ENCODE measurements at places on chromosomes 2 and 18. TPM values are rescaled to one million over a fixed set of nuclear protein-coding genes. Genes with fewer than 3 reads are reported as not detected.
A peak's percentile ranks its signal among the peaks of the same experiment; 100 is the strongest.

- peak; percentile 38 for DNase-seq
These were observed 76.4 kb upstream of the ZEB2 start for GRCh38 chr2:144596073-144596871.

- DNase-seq, result peak; percentile 29
These were observed 29.0 kb downstream of the HDLBP start for GRCh38 chr2:241286348-241287090.

DNA sequence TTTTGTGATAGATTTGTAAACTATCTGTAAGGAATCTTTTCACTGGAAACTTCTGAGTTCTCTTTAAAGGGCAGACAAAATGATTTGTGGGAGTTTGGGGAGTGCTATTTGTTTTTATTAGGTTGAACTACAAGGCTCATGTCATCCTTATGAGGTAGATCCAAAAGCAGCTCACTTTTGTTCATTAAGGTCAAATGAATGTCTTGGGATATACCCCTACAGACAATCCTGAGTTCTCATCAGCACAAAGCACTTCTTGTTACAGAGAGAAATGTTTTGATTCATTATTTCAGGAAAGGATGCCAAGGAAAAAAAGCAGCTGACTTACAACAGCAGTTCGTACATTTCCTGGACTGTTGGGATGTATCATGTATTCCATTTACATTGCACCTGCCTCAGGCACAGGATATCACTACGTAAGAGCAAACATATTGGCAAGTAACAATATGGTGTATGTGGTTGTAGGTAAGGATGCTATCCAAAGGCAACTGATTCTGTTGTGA, 68.9 kb downstream of the DCC start:
- DNase-seq, result no peak

GRCh38 chr2:219056896-219057708, 3.6 kb downstream of the IHH start:
- DNase-seq, result no peak

DNA sequence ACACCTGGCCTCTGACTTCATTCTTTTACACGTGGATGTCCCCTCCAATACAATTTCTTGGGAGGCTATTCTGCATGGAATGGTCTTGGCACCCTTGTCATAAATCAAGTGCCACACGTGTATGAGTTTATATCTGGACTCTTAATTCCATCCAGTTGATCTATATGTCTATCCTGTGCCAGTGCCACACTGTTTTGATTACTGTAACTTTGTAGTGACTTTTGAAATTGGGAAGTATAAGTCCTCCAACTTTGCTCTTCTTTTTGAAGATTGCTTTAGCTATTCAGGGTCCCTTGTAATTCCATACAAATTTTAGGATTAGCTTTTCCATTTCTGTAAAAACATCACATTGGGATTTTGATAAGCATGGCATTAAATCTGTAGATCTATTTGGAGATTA, 43.5 kb downstream of the HS1BP3 start:
- DNase-seq, result no peak

- DNase-seq, result peak; percentile 33
These were observed 68.8 kb downstream of the HNRNPLL start for GRCh38 chr2:38533757-38534545.

GRCh38 chr2:239691720-239692119, 290.9 kb upstream of the HDAC4 start:
- no peak for DNase-seq

- no peak for DNase-seq
These were observed 290.5 kb upstream of the REV1 start for GRCh38 chr2:99780276-99780675.

- DNase-seq, result no peak
These were observed 72.7 kb downstream of the ACVR1 start for GRCh38 chr2:157803476-157803875.

GRCh38 chr2:130756053-130756873, 923 bp downstream of the AMER3 start:
- peak; percentile 50 for DNase-seq

DNA sequence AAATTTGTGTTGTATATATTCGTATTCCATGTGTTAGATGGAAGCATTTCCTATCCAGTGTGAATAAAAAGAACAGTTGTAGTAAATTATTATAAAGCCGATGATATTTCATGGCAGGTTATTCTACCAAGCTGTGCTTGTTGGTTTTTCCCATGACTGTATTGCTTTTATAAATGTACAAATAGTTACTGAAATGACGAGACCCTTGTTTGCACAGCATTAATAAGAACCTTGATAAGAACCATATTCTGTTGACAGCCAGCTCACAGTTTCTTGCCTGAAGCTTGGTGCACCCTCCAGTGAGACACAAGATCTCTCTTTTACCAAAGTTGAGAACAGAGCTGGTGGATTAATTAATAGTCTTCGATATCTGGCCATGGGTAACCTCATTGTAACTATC, 138.8 kb downstream of the GFPT1 start:
- DNase-seq, result no peak

GRCh38 chr18:24126155-24126961, 12.5 kb upstream of the CABYR start:
- DNase-seq, result no peak

- DNase-seq, result no peak
These were observed 42.1 kb downstream of the SRBD1 start for GRCh38 chr2:45568935-45569334.

The BCL2 gene
- 2.2 TPM for total RNA-seq

The DSG4 gene
- total RNA-seq, result not detected

The ERLEC1 gene
- total RNA-seq, result 71.3 TPM

The TIGD1 gene
- total RNA-seq, result 8.4 TPM

The THUMPD2 gene
- total RNA-seq, result 15.8 TPM

The CNGA3 gene
- not detected for total RNA-seq

The CAVIN2 gene
- total RNA-seq, result 0.06 TPM

Measured in Daoy (cell line).